ENCODE measurements at places on chromosomes 16 and 17. TPM values are rescaled to one million over a fixed set of nuclear protein-coding genes. Genes with fewer than 3 reads are reported as not detected.
A peak's percentile ranks its signal among the peaks of the same experiment; 100 is the strongest.

DNA sequence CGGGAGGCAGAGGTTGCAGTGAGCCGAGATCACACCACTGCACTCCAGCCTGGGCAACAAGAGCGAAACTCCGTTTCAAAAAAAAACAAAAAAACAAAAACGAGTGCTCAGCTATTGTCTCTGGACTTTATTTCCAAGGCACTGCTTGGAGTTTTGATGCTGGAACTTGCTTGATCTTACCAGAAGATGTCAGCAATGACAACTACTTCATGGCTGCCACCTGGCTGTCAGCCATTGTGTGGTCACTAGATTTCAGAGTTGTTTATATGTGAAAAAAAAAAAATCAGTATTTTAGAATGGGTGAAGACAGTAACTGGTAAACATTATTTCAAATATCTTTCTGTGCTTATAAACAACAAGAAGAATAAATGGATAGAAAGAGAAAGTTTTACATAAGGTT is 26.3 kb upstream of the OR4D1 start:
- no peaks in the 10 kb centered on the region for H3K4me1 ChIP-seq
- H3K4me3 ChIP-seq = no peak overlapping the region
- H3K27ac ChIP-seq = no peak overlapping the region
- H3K27me3 ChIP-seq = no peaks in the 10 kb centered on the region
- H3K36me3 ChIP-seq = no peaks in the 10 kb centered on the region

- H3K27me3 ChIP-seq = no peaks in the 10 kb centered on the region
- H3K27ac ChIP-seq = no peak overlapping the region
- H3K4me3 ChIP-seq = no peak overlapping the region
- H3K4me1 ChIP-seq = no peaks in the 10 kb centered on the region
These were observed 29.3 kb downstream of the ADCY7 start for GRCh38 chr16:50295541-50296132.

DNA sequence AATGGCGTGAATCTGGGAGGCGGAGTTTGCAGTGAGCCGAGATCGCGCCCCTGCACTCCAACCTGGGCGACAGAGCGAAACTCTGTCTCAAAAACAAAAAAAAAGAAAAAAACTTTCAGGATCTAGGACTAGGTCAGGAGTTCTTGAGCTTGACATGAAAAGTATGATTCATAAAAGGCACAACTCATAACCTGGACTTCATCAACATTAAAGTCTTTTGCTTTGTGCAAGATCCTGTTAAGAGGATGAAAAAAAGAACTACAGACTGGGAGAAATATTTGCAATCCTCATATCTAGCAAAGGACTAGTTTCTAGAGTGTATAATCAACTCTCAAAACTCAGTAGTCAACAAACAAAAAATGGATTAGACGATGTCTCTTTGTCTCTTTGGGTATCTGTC is 40.0 kb downstream of the TBC1D16 start:
- no peaks in the 10 kb centered on the region for H3K27me3 ChIP-seq
- H3K4me1 ChIP-seq = peaks cover 17% of the 10 kb centered on the region
- H3K27ac ChIP-seq = no peak overlapping the region
- no peaks in the 10 kb centered on the region for H3K36me3 ChIP-seq

GRCh38 chr16:85574672-85575475 is 38.2 kb upstream of the GSE1 start:
- DNase-seq = no peak
- no peaks in the 10 kb centered on the region for H3K36me3 ChIP-seq
- peak overlapping the region; percentile 76 for H3K27ac ChIP-seq
- no peaks in the 10 kb centered on the region for H3K27me3 ChIP-seq

- H3K4me1 ChIP-seq = peaks cover 39% of the 10 kb centered on the region
- no peaks in the 10 kb centered on the region for H3K36me3 ChIP-seq
- H3K4me3 ChIP-seq = no peak overlapping the region
- no peaks in the 10 kb centered on the region for H3K27me3 ChIP-seq
- DNase-seq = peak; percentile 82
- peak overlapping the region; percentile 34 for H3K27ac ChIP-seq
These were observed 7.7 kb upstream of the PPL start for GRCh38 chr16:4944333-4945281.

Gene PTGES3L
- polyA plus RNA-seq = 41.5 TPM

Gene ABCC3
- polyA plus RNA-seq = 0.50 TPM

Gene TADA2A
- 8.5 TPM for polyA plus RNA-seq
